ENCODE measurements at places on chromosomes 16 and 17.

- no peak for DNase-seq
These were observed 9.0 kb upstream of the PHAF1 start for GRCh38 chr16:67100569-67101310.

- DNase-seq: no peak
These were observed 1384.9 kb downstream of the CDH8 start for GRCh38 chr16:60651346-60651745.

DNA sequence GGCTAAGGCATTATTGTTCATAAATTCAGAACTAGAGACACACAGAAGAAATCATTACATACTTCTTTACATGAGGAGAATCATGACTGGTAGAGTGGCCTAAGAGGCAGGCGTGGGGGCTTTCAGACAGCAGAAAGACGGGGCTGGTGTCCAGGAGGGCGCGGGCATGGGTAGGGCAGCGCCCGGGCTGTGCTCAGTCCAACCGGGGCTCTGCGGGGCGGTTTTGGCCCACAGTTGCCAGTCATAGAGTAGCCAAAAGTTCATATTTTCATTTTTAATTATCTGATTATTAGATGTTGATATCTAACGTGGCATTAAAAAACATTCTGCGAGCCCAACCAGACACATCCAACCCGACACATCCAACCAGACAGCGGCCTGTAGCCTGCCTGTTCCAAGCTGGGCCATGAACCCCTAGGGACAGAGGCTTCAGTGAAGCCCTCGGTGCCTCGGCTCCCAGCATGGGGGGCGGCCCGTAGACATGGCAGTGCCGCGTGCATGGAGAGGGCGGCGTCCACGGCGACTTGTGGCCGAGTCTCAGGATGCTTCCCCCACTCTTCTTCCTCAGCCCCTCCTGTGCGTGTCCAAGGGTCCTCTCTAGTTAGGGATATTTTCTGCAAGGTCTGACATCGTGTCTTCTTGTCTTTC is 162.4 kb upstream of the CHMP6 start:
- no peak for DNase-seq

GRCh38 chr17:42659079-42659931 is at the start of gene TUBG2:
TUBG2 (plus strand) TSS chr17:42659284; CDS start chr17:42659504, 220 bp downstream.
- DNase-seq: peak; percentile 61

- DNase-seq: no peak
These were observed 36.9 kb downstream of the XYLT1 start for GRCh38 chr16:17433577-17434451.

GRCh38 chr17:49913226-49914095 is 55.5 kb upstream of the DLX4 start:
- no peak for DNase-seq

DNA sequence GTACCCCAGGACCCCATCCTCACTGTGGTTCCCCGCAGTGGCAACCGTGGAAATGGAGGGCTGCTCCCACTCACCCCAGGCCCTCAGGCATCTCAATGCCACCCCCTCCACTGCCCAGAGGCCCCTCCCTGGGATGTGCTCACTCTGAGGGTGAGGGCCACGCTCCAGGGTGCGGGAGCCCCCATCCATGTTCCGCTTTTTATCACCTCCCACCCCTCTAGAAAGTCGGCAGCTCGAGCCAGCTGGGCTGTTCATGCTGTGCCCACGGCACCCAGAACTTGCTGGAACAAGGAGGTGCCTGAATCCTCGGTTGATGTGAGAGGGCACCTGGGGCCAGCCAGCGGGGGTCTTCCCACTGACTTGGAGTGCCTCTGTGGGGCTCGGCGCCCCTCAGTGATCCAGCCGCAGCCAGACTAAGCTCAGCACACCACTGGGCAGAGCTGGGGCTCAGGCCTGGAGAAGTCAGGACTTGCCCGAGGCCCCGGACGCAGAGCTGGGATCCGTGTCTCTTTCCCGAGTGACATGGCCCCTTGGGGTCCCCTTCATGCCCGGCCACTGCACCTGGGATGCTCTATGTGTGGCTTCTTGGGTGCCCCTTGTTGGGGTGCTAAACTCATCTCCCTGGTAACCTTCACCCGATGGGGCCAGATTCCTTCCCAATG is 143.1 kb upstream of the GSE1 start:
- DNase-seq: no peak

GRCh38 chr17:44952946-44953475 is 5.4 kb upstream of the KIF18B start:
- no peak for DNase-seq

GRCh38 chr16:86618431-86619238 is 40.3 kb downstream of the FOXL1 start:
- no peak for DNase-seq

DNA sequence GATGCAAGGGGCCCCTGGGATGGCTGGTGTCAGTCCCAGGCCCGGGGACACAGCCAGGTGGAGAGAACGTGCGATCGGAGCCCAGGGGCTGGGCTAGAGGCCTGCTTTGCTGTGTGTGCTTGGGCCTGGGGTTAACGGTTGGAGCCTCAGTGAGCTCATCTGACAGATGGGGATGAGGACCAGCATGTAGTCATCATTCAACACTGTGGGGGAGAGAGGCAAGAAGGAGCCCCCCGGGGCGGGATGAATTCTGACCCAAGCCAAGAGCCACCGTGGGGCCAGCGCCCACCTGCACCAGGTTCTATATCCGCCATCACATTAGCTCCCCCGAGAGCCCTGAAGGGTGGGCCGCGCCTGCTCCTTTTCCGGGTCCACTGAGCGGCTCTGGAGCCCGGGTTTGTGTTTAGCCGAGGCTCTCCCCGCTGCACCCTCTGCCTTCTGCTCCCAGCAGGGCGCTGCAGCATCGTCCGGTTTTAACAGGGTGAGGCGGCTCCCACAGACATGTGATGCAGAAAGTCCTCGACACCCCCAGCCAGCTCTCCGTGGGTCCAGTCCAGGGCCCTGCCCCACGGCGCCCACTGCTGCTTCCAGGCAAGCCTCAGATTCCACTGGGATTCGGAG is 365.7 kb downstream of the SEC14L1 start:
- no peak for DNase-seq

DNA sequence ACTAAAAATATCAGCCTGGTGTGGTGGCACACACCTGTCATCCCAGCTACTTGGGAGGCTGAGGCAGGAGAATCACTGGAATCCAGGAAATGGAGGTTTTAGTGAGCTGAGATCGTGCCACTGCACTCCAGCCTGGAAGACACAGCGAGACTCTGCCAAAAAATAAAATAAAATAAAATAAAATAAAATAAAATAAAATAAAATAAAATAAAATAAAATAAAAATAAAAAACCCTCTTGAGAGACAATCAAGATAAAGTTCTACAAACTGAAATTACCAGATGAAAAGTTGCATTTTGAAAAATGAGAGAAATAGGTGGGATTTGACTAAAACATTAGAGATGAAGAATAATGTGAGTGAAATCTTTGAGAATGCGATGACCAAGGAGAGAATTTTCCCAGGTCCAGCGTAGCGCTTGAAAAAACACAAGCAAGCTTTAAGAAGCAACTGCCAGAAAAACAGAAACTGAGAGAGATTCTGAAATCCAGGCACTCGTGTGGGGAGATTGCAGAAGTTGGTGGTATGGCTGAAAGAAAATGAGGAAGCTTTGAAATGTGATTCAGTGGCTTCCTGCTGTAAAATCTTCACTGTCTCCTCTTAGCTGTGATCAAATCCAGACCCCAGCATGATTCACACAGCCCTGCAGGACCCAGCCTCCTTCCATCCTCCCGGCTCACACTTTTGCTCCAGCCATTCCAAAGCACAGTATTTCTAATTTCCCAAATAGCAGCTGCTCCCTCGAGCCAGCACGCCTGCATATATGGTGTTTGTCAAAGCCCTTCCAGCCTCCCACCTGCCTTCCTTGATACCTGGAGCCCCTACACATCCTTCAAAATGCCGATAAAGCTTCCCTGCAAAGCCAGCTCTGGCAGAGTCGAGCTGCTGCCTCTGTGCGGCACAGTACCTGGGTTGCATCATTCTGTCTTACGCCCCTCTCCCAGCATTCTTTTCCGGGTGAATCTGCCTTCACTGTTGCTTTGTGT is 8.2 kb upstream of the CD300E start:
- DNase-seq: no peak

DNA sequence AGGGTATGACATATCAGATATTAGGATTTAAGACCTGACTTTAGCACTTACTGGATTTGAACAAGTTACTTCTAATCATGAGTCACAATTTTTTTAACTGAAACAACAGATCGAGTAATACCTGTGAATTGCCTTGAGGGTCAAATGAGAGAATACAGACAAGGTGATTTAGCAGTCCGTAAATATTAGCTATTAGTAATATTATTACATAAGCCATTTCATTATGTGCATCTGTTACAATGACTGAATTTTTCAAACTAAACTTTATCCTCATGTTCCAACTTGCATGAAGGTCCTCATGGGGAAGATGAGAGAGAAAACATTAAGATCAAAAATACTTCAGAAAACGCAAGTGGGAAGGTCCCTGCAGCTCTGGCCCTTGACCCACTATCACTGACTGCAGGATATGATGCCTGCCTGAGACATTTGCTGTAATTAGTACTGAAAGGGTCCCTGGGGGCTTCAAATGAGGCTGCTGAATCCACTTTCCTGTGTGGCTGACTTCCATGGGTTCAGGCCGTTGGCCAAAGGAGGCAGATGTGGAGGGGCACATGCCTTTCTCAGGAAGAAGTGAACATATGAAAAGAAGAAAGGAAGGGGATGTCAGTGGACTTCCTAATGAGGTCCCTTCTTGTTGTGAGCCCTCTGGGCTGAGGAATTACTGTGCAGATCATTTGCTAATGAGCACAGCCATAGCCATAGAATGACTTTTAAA is 441.7 kb downstream of the CDH11 start:
- no peak for DNase-seq
